ENCODE measurements at places on chromosomes 4 and X.

GRCh38 chr4:104756837-104757236, 262.1 kb upstream of the CXXC4 start:
- DNase-seq = no peak

DNA sequence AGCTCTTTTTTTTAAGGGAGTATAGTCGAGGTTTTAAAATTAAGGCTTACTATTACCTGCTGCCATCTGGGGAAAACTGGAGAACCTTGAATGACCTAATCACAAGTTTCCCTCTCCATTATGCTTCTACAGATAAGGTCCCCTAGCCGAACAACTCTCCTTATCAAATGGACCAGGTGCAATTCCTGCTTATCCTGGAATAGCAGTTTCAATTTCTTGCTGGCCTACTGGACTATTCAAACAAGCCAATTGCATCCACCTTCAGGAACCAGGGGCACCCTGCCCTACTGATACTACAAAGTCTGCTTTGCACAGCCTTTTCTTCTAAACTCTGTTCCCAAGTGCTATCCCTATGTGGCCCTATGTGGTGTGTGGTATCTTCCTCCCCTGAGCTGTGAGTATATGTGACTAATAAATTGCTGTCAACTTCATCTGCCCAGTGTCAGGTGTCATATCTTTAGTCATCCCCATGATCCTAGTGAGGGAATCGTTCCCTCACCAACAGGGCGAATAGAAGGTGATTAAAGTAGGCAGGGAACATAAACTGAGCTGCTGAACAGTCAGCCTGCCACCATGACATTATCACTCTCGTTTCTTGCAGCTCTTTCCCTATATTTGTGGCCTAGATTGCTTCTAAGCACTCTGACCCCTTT, 128.5 kb downstream of the ATG4A start:
- DNase-seq = no peak

GRCh38 chr4:160233141-160233540, 1130.3 kb downstream of the RAPGEF2 start:
- DNase-seq = no peak

DNA sequence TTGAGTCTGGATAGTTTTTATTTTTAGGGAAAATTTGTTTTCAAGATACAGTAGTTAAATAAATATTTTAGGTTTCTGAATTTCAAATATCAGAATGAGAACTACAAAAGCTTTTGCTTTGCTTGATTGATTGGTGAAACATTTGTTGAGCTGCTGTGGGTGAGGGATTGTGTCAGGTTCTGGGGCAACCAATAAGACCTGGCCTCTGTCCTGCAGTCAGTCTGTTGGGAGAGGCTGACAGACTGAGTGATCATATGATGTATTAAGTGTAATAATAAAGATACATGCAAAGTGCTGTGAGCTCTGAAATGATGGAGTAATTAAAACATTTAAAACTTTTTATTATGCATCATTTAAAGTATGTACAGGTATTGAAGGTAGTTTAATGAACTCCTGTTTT, 9.6 kb downstream of the KDM6A start:
- no peak for DNase-seq

DNA sequence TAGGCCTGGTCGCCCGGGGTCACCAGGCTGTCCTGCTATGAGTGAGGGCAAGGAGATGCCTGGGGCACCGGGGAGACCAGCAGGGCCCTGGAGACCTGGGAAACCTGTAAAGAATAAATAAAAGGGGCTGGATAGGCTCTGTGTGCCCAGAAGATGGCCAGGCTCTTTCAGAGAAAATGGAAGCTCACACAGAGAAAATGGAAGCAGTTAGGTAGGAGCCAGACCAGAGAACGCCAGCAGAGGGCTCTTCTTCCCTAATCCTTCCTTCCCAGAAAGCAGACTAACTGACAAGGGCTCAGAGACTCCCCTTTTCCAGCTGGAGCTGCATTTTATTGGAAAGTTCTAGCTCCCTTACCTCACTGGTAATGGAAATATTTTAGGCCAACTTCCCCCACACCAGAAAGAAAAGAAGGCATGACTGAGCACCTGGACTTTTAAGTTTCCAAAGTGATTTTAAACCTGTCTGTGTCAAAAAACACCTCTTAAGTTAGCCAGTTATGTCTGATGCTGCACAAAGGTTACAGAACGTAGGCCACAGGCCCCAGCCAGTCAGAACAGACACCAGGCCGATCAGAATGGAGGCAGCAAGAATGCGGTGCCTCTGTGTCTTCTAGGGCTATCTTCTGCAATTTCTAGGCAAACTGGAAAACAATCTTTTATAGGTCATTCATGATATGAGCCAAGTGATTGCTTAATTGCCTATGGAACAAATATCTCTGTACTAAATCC, 74.0 kb downstream of the ATG4A start:
- DNase-seq = no peak

GRCh38 chr4:128648021-128648420, 161.5 kb upstream of the JADE1 start:
- no peak for DNase-seq

- DNase-seq = no peak
Observed at GRCh38 chrX:39462835-39463234, 634.9 kb downstream of the BCOR start.

- peak; percentile 4 for DNase-seq
Observed at GRCh38 chrX:4547213-4547836, 833.9 kb upstream of the PRKX start.
